Gastroesophageal sphincter (tissue), 4 donors: ENCODE measurements at places on chromosomes 16 and 17.

GRCh38 chr16:27977966-27978365 is 85.5 kb downstream of the GSG1L start:
- no peak for ATAC-seq

DNA sequence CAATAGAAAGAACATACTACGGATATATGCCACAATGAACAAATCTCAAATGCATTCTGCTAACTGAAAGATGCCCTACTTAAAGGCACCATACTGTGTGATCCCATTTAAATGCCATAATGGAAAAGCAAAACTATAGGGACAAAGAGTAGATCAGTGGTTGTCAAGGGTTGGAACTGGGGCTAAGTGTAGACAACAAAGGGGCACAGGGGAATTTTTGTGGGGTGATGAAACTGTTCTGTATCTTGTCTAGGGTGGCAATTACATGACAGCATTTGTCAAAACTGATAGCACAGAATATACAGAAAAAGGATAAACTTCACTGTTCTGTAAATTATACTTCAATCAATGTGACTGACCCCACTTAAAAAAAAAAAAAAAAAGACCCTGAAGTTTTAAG is 17.7 kb downstream of the GFOD2 start:
- ATAC-seq = no peak

DNA sequence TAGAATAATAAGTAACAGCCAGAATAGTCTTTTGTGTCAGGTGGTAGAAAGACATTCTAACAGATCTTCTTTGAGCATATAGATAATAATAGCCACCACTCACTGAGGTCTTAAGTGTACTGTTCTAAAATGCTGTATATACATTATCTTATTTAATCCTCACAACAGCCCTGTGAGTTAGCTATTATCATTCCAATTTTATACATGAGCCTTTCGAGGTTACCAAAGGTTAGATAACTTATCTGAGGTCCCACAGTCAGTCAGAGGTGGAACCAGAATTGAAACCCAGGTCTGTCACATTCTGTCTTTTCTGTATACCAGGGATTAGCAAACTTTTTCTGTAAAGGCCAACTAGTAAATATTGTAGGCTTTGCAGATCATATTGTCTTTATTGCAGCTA is 23.2 kb downstream of the REXO5 start:
- ATAC-seq = no peak

DNA sequence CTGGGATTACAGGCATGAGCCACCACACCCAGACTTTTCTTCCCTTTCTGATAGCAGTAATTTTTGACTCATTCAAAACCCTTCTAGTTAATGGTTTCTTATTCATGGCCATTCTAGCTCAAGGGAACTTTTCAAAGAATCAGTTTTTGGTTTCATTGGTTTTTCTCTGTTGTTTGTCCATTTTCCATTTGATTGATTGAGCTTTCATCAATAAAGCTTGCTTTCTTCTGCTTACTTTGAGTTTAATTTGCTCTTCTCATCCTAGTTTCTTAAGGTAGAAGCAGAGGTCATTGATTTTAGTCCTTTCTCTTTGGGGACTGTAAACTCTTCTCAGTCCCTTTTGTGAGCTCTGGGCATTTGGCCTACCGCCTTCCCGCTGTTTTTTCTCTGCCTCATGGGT is 82.0 kb upstream of the CHMP6 start:
- no peak for ATAC-seq

GRCh38 chr16:26742040-26742439 is 324.7 kb upstream of the C16orf82 start:
- ATAC-seq = no peak

- ATAC-seq = no peak
Measured at GRCh38 chr17:17080781-17081180, 38.5 kb downstream of the MPRIP start.
